Left kidney (tissue), 8 donors: ENCODE measurements at places on chromosomes 13 and 19. TPM values are rescaled to one million over a fixed set of nuclear protein-coding genes. Genes with fewer than 3 reads are reported as not detected.

UBE2L5 gene
- polyA plus RNA-seq: 0.91 TPM

FGF21 gene
- polyA plus RNA-seq: not detected

PRR22 gene
- polyA plus RNA-seq: 2.8 TPM

CABP5 gene
- not detected for polyA plus RNA-seq

CYP4F22 gene
- 0.28 TPM for polyA plus RNA-seq

DCT gene
- polyA plus RNA-seq: 0.25 TPM

VSTM1 gene
- polyA plus RNA-seq: not detected

ZNF256 gene
- 12.1 TPM for polyA plus RNA-seq

ISOC2 gene
- 30.1 TPM for polyA plus RNA-seq

ZNF99 gene
- 1.9 TPM for polyA plus RNA-seq

PDX1 gene
- not detected for polyA plus RNA-seq

CRB3 gene
- polyA plus RNA-seq: 21.8 TPM

VSTM2B gene
- 1.1 TPM for polyA plus RNA-seq

ABCA7 gene
- 7.6 TPM for polyA plus RNA-seq

MYO16 gene
- 0.50 TPM for polyA plus RNA-seq

MCEMP1 gene
- polyA plus RNA-seq: not detected

CCDC194 gene
- 4.5 TPM for polyA plus RNA-seq

IGSF23 gene
- 0.83 TPM for polyA plus RNA-seq

CD37 gene
- polyA plus RNA-seq: 53.3 TPM

VAV1 gene
- 1.5 TPM for polyA plus RNA-seq

SHISA2 gene
- polyA plus RNA-seq: 64.5 TPM

KCNN1 gene
- 5.6 TPM for polyA plus RNA-seq

KIR2DL1 gene
- polyA plus RNA-seq: not detected

CYP2F1 gene
- 0.28 TPM for polyA plus RNA-seq
